ENCODE measurements at places on chromosomes 4 and X.

- no peak overlapping the region for H3K27ac ChIP-seq
- H3K27me3 ChIP-seq, result no peaks in the 10 kb centered on the region
- H3K4me3 ChIP-seq, result no peak overlapping the region
- DNase-seq, result no peak
- no peaks in the 10 kb centered on the region for H3K4me1 ChIP-seq
- no peaks in the 10 kb centered on the region for H3K36me3 ChIP-seq
Observed at GRCh38 chr4:178264001-178264400, 821.8 kb upstream of the AGA start.

- H3K4me1 ChIP-seq, result no peaks in the 10 kb centered on the region
- no peaks in the 10 kb centered on the region for H3K27me3 ChIP-seq
- DNase-seq, result no peak
- H3K4me3 ChIP-seq, result no peak overlapping the region
Observed at GRCh38 chr4:152044331-152045036, 283.7 kb upstream of the GATB start.

DNA sequence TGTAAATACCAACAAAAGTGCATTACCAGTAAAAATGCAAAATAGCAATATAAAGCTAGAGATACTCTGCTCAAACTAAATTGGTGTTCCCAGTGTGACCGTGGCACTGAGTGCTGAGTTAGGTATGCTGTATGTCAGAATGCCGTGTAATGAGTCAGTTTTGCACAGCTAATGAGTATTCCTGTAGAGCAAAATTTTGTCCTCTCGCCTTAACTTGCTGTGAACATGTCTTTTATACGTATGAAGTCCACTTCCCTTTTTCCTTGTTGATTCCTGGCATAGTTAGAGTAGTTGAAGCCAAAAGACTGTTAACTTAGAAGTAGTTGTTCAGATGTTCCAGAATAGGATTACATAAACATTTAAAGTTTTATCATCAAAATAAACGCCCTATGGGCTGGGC lies 11.5 kb downstream of the DCLK2 start:
- H3K4me1 ChIP-seq, result no peaks in the 10 kb centered on the region
- no peaks in the 10 kb centered on the region for H3K36me3 ChIP-seq
- H3K27me3 ChIP-seq, result no peaks in the 10 kb centered on the region
- H3K27ac ChIP-seq, result no peak overlapping the region
- DNase-seq, result no peak

DNA sequence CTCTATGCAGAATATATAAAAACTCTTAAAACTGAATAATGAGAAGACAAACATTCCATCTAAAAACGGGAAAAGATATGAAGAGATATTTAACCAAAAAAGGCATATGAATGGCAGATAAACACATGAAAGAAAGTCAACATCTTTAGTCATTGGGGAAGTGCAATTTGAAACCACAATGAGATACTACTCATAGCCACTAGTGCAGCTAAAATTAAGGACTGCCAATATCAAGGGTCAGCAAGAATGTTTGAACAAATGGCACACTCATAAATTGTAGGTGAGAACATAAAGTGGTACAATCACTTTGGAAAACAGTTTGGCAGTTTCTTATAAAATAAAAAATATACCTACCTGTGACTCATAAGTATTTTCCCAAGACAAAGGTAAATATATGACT lies 534.9 kb upstream of the DIPK2B start:
- H3K27ac ChIP-seq, result no peak overlapping the region
- no peak overlapping the region for H3K4me3 ChIP-seq
- DNase-seq, result no peak

- no peaks in the 10 kb centered on the region for H3K4me1 ChIP-seq
- DNase-seq, result no peak
- no peaks in the 10 kb centered on the region for H3K27me3 ChIP-seq
- no peaks in the 10 kb centered on the region for H3K36me3 ChIP-seq
- H3K4me3 ChIP-seq, result no peak overlapping the region
- H3K27ac ChIP-seq, result no peak overlapping the region
Observed at GRCh38 chr4:10438924-10439323, 18.3 kb downstream of the ZNF518B start.

Measured in effector memory CD4-positive, alpha-beta T cell (primary cell).